ENCODE measurements at places on chromosomes 3 and 15.

GRCh38 chr3:179606534-179607085 lies 2.0 kb downstream of the NDUFB5 start:
- DNase-seq, result no peak

- DNase-seq, result no peak
Observed at GRCh38 chr15:42392309-42393024, 33.2 kb downstream of the CAPN3 start.

DNA sequence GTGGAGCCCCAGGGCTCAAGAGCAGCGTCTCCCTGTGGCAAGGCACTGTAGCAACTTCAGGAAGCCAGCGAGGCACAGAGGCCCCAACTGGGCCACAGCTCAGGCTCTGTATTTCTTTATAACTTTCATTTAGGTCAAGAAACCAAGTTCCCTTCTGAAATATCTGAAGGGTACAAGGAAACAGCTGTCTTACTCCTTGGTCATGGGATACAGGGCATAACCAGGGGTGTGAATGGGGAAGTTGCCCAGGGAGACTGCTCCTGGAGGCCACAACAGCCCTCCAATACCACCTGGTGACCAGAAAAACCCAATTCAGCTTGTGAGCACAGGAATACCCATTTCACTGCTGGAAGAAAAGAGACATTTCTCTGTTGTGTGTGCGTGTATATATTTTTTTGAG lies 13.3 kb upstream of the SPTBN5 start:
- DNase-seq, result no peak

- no peak for DNase-seq
Observed at GRCh38 chr15:54605043-54605442, 591.7 kb downstream of the RSL24D1 start.

DNA sequence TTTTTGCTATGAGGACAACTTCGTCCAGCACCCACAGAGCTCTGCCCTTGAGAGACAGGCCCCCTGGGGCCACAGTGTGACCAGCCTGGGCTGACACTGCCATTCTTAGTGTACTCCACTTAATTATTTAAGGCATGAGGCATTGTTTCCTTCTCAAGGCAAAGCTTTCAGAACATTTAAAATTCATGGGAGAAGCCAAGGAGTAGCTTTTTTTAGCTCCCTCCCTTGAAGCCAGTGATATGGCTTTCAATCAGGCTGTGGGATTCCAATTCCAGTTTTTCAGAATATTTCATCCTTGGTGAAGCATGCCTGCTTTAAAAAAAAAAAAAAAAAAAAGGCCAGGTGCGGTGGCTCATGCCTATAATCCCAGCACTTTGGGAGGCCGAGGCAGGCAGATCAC lies 21.3 kb downstream of the HOMER2 start:
- DNase-seq, result no peak

- DNase-seq, result no peak
Observed at GRCh38 chr15:31561156-31561555, 234.5 kb downstream of the KLF13 start.

GRCh38 chr15:62165793-62166375 lies 799 bp upstream of the C2CD4B start:
- no peak for DNase-seq

DNA sequence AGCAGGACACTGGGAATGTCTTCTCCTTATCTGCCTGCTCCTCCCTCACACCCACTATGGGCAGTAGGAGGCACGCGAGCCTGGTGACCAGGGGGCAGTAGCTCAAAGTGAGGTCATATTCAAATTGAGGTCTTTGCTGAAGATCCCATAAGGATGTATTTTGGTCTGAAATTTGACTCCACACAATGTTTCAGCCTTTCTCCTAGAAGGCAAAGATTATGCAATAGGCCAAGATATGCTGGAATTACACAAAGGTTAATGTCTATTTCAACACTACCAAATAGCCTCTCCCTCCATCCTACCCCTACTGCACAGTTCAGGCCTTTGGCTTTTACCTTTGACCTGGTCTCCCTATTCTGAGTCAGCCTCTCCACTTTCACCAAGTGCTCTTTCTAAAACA lies 203.0 kb downstream of the TIGIT start:
- peak; percentile 19 for DNase-seq

- DNase-seq, result no peak
Observed at GRCh38 chr3:99499235-99500158, 138.9 kb upstream of the COL8A1 start.

- peak; percentile 35 for DNase-seq
Observed at GRCh38 chr3:123296836-123297626, 95.3 kb downstream of the SEC22A start.

- DNase-seq, result no peak
Observed at GRCh38 chr3:14143271-14144225, 18.7 kb downstream of the TMEM43 start.

- DNase-seq, result no peak
Observed at GRCh38 chr3:135083756-135084155, 288.7 kb downstream of the EPHB1 start.

All from right lobe of liver (tissue), 6 donors.